ENCODE measurements at places on chromosomes 4 and X.

GRCh38 chr4:22356987-22357596, 158.8 kb downstream of the ADGRA3 start:
- DNase-seq = no peak

- DNase-seq = peak; percentile 29
Measured at GRCh38 chr4:85496933-85497332, 22.0 kb downstream of the ARHGAP24 start.

- peak; percentile 34 for DNase-seq
Measured at GRCh38 chrX:41236629-41237028, 97.3 kb upstream of the DDX3X start.

DNA sequence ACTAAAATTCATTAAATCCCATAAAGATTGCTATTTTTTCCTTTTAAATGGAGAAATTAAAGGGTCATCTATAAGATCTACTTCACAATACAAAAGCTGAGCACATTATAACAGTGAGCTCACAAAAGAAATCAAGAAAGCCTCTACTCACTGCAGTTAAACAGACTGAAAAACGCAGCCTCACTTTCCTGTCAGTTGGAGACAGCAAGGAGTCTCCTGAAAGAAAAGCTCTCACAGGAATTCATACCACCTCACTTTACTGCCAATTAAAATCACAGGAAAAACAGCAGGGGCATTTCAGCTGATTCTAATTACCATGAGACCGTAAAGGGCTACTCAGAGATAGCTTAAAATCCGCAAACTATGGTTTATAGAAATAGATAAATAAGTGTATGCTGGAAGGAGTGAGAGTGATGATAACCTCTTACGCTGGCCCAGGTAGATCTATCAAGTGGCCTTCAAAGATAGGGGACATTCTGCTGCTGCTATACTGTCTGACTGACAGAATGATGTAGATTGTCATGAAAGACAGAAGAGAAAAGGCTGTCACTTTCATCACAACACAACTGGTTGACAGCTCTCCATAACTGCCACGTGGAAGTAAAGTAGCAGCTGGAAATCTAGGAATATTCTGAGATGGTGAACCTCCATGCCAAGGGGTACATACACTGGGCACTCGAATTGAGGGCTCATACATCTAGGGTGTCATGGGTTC, 1333.7 kb upstream of the DIAPH2 start:
- DNase-seq = no peak

DNA sequence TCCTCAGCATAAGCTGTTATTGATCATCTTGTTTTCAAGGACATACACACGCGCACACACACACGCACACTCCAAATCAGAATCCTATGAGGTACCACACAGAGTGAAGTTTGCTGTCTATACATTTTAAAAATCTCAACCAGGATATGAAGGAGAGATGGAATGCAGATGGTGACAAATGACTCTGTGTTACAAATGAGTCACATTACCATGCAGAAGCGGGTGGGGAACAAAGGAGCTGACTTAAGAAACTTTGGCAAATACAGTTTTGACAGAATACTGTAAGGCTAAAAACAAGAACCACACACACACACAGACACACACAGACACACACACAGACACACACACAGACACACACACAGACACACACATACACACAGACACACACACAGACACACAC, 81.7 kb downstream of the RELL1 start:
- DNase-seq = peak; percentile 10

DNA sequence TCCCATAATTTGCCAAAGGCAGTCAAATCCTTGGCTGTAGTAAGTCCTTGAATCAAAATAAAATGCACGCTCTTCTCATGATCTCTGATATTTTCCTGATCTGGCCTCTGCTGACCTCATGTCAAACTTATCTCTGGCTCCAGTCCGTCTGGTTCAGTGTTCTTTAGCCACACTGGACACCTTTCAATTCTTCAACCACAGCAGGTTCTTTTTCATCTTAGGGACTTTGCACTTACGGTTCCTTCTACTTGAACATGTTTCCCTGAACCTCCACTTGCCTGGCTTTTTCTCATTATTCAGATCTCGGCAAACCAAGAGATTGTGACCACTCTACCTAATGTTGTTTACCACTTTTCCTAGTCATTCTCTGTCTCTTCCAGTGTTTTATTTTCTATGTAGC, 10.3 kb downstream of the ENPEP start:
- DNase-seq = no peak

GRCh38 chr4:145898926-145899531, 39.6 kb downstream of the ZNF827 start:
- no peak for DNase-seq

DNA sequence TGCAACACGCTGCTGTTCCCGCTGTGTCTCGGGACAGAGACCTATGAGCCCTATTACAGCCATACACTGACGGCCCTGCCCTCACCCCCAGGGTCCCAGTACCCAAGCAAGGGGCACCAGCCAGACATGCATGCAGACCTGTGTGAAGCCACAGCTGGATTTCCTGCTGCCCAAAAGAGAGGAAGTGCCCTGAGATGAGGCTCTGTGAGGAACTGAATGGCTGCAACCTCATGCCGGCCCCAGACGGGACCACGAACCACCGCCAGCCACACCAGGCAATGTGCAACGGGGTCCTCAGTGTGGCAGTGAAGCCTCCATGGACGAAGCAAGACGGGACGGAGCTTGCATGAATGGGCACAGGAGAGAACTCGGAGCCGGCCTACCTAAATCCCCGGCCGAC, 21.1 kb downstream of the CTBP1 start:
- DNase-seq = no peak

DNA sequence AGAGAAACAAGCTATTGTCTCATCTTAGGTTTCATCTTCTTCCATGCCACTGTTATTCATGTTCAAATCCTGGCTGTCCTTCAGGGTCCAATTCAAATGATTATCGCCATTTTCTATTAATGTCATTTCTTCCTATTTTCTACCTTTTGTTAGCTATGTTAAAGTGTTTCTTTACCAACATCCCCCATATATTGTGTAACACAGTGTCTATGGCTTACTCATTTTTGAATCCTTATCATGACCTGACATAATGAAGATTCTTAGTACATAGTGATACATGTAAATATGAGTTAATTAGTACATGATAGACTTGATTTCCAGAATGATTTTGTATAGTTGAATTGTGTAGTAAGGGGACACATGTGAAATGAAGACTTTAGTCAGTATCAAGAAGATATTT, 152.4 kb downstream of the SNCA start:
- DNase-seq = no peak

- no peak for DNase-seq
Measured at GRCh38 chr4:52093466-52093865, 42.4 kb downstream of the SPATA18 start.

GRCh38 chr4:123102897-123103471, 180.6 kb upstream of the NUDT6 start:
- peak; percentile 7 for DNase-seq

GRCh38 chr4:23900636-23901035, 10.8 kb upstream of the PPARGC1A start:
- no peak for DNase-seq

DNA sequence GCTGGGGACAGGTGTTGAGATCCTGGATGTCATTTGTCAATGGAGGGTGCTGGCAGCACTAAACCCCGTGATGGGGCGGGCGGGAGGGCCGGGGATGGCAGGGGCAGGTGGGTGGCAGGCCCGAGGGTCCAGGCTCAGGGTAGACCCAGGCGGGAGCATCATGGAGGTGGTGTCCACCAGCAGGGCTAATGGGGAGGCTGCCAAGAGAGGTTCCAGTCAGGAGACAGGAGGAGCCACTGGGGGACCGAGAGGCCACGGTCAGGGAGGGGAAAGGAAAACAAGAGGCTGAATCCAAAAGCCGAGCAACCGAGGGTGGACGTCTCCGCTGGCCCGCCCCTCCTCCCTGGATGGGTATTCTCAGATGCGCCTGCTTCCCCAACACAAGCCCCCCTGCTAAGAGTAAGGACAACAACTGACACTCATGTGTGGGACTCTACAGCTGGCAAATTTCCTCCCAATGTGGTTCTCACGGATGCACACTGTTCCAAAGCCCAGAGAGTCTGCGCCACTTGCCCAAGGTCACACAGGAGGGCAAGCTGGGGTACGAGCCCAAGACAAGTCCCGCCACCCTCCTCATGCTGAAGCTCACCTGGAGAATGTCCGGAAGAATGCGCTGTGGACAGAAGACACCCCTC, 132.0 kb downstream of the CPZ start:
- DNase-seq = no peak

GRCh38 chr4:107994894-107995293, 5.2 kb downstream of the HADH start:
- no peak for DNase-seq

GRCh38 chr4:17174751-17175150, 276.3 kb upstream of the LDB2 start:
- DNase-seq = no peak

DNA sequence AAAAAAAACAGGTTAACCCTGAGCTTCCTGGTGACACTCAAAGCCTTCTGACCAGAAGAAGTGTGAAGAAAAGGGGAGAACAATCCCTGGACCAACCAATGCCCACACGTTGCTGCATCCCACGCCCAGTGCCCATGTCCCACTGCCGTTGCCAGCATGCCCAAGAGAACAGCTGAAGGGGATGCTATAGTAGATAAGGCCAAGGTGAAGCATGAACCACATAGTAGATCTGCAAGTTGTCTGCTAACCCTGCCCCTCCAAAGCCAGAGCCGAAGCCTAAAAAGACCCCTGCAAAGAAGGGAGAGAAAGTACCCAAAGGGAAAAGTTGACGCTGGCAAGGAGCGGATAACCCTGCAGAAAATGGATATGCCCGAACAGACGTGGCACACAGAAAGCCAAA, 11.3 kb upstream of the CD38 start:
- no peak for DNase-seq

DNA sequence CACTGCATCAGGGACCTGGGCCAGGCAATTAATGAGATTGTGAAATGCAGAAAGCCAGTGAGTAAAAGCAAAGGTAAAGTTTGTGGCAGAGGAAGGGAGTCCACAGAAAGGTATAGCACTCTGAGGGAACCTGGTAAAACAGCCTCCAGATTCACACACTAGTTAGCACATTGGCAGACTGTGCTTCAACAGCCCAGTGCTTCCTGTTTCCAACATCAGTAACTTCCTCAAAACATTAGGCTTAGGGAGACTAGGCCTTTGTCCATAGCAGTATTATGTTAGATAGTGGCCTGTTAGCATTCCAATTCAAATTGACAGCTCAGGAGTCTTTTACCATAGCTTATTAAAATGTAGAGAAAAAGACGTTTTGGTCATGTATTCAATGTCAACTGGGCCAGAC, 582.6 kb upstream of the ACTRT1 start:
- DNase-seq = no peak

All from CD14-positive monocyte (primary cell).